Bronchus fibroblast of lung (primary cell): ENCODE measurements at places on chromosomes 5 and 9. TPM values are rescaled to one million over a fixed set of nuclear protein-coding genes. Genes with fewer than 3 reads are reported as not detected.

The FRMPD1 gene
- not detected in 2 replicates for total RNA-seq

The IL11RA gene
- total RNA-seq: 13.8 and 16.5 TPM in 2 replicates

The FRMD3 gene
- 0.59 and 2.0 TPM in 2 replicates for total RNA-seq

The CDO1 gene
- 8.0 and 19.0 TPM in 2 replicates for total RNA-seq

The SKP2 gene
- total RNA-seq: 27.7 and 35.1 TPM in 2 replicates
